ENCODE measurements at places on chromosomes 1 and 21.

GRCh38 chr21:36810443-36810842 is 111.5 kb downstream of the SIM2 start:
- no peak for DNase-seq

GRCh38 chr1:158509471-158510156 is 37.6 kb downstream of the OR10R2 start:
- DNase-seq = peak; percentile 9

DNA sequence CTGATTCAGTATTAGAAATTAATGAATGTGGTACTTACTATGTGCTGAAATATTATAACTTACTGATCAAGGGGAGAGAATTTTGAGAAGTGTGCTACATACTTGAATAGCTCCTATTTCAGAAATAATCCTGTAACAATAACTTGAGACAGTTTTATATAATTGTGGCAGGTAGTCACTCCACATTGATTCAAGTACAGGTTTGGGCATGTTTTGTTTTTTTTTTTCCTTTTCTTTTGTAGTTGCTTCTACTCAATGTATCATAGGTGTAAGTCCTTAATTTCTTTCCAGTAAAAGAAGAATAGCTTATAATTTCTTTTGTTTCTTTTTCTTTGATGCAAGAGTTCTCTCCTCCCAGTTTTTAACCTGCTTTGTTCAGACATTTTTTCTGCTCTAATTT is 86.1 kb upstream of the ADGRL2 start:
- DNase-seq = no peak

DNA sequence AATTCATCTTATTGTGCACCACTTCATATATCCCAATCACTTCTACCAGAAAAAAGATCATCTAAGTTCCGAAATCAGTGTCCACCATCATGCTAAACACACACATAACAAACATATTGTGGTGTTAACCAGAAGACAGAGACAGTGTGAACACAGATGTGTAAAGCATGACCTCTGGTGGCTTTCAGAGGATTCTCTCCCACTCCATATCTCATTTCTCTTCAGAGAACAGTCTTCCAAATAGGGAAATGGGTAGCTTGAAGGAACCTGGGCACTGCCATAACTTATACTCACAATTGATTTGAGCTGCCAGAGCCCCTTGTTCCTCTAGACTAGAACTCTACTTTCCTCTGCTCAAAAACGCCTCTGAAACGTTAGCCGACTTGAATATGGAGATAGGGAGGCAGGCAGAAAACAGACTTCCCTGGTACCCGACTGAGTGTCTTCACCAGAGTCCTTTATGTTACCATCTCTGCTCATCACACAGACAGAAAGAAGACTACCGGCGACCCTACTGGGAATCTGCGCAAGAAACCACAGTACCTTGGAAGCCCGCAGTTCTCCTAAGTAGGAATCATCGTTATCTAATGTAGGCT is 1.8 kb upstream of the ELAPOR1 start:
- DNase-seq = no peak

DNA sequence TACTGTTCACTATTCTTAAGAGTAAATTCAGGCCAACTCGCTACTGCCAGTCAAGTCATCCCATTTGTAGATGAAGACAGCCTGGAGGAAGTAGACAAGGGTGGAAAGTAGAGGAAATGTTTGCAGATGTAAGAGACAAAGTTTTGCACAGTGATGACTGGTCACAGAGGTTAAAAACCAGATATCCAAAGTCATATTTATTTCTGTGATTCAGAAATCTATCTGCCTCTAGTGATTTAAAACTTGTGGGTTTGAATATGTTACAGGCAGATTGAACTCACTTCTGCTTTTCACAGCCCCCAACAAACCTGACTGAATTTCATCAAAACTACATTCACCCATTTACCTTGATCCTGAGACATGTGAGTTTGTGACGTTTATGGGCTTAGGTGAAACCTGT is 484.7 kb upstream of the C1orf87 start:
- DNase-seq = no peak

DNA sequence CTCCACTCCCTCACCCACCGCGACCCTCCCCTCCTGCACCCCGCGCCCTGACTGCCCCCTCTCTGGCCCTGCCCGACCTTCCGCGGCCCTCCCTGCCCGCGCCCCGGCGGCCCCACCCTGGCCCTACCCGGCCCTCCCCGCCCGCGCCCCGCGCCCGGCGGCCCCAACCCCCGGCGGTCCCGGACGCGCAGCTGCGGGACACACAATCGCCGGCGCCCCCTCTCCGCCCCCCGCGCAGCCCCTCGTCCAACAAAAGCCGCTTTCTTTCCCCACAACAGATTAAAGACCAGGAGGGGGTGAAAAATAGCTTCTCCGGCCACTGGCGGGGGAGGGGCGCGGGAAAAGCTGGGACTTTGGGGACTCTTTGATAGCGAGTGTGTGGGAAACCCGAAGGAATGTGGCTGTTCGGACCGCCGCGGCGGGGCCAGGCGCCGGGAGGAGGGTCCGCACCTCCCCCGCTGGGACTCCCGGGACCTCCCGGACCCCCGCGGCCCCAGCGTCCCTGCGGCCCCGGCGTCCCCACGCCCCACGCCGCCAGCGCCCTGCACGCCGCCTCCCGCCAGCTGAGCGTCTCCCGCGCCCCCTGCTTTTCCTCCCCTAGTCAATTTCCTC is 8.8 kb upstream of the ID3 start:
- DNase-seq = peak; percentile 38

DNA sequence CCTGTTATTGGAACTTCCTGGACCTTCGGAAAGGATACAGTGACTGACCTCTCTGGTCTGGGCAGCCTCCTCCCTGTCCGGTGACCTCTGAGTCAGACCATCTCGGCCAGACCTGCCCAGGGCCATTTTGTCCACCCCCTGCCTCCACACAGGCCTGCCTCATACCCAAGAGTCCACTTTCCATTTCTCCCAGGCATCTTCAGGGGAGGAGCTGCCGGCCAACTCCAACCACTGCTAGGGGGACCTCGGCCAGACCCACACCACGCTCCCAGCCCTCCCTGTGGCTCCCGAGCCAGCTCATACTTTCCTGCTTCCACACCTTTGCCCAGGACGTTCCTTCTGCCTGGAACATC is 29.5 kb upstream of the RUNX3 start:
- DNase-seq = no peak

DNA sequence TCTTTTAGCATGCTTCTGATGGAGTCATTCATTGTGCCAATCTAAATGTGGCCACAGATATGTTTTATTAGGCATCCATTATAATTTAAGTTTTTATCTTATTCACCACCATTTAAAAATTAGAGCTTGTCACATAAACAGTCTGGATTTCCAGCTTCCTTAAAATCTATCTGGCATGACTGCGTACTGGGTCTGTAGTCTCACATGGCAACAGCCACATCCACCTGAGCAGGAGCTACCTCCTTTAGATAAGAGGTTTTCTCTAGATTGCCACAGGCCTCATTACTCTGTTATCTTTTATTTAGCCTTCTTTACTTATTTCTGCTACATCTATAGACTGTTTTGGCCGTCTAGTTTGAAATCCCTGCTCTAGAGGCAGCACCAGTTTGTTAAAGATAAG is 29.1 kb downstream of the B3GALT2 start:
- no peak for DNase-seq

DNA sequence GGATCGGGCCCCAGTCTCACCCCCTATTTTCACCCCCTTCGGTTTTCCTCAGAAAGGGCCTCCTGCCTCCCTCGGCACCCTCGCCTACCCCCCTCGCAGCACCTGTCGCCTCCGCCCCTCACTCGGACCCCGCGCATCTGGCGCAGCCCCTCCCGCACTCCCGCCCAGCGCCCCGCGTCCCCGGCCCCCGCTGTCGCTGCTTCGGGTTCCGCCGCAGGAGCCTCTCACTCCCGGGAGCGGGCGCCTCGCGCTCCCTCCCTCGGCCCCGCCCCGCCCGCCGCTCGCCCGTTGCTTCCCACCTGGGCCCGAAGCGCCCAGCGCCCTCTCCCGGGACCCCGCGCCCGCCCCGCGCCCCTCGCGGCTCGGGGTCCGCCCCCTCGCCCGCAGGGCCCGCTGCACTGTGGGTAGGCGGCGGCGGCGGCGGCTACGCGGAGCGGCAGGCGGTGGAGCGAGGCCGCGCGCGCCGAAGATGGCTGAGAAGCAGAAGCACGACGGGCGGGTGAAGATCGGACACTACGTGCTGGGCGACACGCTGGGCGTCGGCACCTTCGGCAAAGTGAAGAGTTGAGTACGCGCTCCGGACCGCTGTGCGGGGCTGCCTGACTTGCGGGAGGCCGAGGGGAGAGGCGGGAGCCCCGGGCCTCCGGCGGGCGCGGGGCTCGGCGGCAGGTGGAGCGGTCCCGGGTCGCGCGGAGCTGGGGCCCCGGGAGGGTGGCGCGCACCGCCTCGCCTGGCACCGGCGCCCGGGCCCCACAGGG is at the start of gene PRKAA2:
TSS of gene PRKAA2 (plus strand) at position 396 of the 758 bp plus-strand sequence. CDS start at position 470, 74 bp downstream.
- DNase-seq = no peak

DNA sequence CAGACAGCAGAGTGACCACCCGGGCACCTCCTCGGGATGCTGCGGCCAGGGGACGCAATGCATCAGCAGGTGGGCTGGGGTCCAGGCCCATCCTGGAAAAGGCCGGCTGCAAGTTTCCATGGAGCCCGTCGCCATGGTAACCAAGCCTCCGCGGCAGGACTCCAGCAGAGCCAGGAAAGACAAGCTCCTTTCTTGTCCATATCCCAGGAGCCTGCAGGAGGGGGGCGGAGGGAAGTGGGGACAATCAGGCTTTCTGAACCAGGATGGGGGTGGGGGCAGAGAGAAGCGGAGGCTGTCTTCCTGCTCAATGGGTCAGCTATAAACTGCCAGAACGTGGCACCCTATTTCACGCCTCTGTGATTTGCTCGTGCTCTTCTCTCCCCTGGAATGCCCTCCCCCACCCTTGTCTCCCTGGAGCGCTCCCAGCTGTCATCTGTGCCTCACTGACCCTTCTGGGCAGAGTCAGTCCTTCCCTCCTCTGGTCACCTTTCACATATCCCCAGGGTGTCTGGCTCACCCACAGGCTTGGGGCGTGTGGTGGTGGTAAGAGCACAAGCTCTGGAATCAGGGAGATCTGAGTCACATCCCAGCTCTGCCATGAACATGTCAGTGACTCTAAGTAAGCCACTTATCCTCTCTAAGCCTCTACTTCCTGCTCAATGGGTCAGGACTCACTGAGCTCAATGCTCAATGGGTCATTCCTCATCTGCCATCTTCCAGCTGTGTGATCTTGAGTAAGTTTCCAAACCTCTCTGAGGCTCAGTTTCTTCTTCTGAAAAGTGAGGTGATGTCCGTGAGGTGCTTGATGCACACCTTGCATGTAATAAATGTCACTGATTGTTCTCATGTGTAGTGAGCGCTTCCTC is 58.9 kb upstream of the LAPTM5 start:
- peak; percentile 68 for DNase-seq

GRCh38 chr1:218341325-218341724 is 3.8 kb upstream of the TGFB2 start:
- no peak for DNase-seq

GRCh38 chr1:43930949-43931275 is 2.7 kb upstream of the ARTN start:
- DNase-seq = no peak

- DNase-seq = no peak
Observed at GRCh38 chr1:13701271-13701640, 1.3 kb downstream of the PRDM2 start.

DNA sequence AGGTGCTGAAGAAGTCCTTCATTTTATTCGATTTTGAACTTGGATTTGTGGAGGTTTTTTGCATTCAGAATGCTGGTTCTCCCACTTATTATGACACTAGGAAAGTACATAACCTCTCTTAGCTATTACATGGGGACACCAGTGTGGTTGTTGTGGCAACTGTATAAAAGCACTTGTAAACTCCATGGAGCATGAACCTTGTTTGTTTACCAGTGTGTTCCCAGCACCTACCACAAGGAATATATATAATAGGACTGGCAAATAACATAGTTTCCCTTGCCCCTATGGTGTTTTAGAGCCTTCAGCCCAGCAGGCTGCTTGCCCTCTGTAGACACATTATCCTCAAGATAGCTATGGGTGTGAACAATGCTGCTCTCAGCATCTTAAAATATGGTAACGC is 43.1 kb downstream of the RASSF5 start:
- no peak for DNase-seq

DNA sequence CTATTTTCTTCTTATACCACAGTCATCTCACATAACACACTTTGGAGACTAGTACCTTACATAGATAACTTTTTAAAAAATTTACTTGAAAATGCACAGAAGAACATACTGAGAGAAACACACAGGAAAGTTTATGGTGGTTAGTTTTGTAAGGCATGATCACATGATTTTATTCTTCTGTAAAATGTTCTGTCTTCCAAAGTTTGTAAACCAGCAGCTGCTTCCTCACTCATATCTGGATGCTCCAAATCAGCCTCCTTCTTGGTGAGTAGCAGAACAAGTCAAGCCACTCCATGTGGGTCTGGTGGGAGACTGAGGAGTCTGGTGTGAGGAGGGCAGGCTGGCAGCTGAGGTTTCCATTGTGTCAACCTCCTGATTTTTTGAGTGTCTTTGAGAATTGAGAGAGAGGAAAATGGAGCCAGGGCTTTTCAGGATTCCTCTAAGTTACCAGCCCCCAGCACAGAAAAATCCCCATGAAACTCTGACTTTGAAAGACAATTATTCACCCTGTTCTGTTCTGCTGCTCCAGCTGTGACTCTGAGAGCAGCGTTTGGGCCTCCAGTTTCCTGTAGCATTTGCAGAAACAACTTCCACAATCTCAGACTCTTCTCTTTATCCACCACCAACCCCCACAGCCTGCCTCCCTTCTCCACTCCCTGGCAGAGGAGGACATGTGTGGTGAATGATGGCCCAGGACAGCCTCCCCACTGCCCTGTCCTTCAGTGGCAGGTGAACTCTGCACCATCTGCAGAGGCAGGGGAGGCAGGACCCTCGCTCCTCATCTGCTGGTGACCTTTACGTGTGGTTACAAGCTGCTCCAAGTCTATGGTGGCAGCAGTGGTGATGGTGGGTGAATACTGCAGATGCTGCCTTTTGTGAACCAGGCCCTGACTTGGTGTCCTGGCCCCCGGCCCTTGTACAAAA is 82.3 kb downstream of the FCRL5 start:
- no peak for DNase-seq

DNA sequence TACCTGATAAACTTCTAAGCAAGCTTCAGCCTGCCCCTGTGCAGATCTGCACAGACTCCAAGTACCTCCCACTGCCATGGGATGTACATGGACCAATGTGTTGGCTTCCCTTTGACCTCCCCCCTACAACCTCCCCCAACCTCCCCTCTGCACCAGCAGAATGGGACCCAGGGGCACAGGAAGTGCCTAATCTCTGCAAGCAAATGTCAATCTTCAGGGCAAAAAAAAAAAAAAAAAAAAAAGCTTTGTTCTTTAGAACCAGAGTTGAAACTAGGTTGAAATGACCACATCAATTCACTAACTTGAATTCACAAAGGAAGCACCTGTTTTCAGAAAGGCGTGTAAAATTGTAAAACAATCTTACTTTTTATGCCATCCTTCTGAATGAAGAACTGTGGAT is 53.9 kb upstream of the TIAM1 start:
- no peak for DNase-seq
